ENCODE measurements at places on chromosomes 5 and 9.
A peak's percentile ranks its signal among the peaks of the same experiment; 100 is the strongest.

- DNase-seq, result peak; percentile 47
Observed at GRCh38 chr9:136578915-136579649, 33.2 kb upstream of the NOTCH1 start.

DNA sequence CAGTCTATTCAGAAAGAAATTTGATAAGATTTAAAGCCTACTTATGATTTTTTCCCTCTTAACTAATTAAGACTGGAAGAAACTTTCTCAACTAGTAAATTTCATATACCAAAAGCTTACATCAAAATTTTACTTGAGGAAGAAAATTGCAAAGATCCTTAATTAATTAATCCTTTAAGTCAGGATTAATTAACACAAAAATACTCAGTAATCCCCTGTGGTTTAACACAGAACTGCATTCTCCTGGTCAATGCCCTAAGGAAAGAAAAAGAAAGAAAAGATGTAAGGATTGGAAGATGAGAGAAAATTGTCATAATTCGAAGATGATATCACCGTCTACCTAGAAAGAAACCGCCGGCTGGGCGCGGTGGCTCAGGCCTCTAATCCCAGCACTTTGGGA is 17.3 kb upstream of the RUFY1 start:
- DNase-seq, result no peak

DNA sequence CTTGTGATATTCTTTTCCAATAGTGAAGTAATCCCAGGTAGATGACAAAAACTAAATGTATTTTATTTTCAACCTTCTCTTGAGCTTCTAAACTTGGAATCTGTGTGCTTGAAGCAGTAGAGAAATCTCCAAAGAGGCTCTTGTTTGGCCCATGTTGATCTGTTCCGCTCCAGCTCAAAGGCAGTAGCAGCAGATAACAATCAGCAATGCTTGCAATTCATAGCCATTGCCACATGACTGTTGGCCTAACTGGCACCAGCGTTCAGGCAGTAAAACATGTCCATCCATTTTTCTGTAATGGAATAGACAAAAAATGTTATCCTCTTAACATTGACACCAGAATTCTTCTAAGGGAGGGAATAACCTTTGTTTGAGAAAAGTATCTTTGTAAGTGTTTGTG is 270.7 kb upstream of the MSX2 start:
- DNase-seq, result no peak

DNA sequence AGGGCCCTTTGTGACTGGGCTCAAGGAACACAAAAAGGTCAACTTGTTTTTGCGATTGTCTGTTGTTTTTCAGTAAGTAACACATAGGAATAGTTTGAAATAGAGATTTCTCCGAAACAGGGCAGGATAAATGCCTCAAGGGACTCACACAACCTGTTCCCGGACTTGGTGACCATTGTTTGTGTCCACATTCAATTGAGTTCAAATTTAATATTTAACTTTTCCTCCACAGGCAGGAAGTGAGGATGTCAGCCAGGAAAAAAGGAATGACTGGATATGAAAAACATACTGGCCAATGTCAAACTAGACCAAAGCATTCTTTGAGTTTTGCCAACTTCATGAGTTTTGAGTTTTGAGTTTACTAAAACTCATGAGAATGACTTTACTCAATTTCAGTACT is 72.7 kb downstream of the SPATA31C2 start:
- no peak for DNase-seq

GRCh38 chr9:98104445-98104881 is 14.6 kb downstream of the TRIM14 start:
- no peak for DNase-seq

Measured in left ventricle myocardium inferior (tissue), 1 donor.